ENCODE measurements at places on chromosomes 11 and 22.

- DNase-seq, result no peak
These were observed 90.1 kb downstream of the MPPED1 start for GRCh38 chr22:43501878-43502277.

DNA sequence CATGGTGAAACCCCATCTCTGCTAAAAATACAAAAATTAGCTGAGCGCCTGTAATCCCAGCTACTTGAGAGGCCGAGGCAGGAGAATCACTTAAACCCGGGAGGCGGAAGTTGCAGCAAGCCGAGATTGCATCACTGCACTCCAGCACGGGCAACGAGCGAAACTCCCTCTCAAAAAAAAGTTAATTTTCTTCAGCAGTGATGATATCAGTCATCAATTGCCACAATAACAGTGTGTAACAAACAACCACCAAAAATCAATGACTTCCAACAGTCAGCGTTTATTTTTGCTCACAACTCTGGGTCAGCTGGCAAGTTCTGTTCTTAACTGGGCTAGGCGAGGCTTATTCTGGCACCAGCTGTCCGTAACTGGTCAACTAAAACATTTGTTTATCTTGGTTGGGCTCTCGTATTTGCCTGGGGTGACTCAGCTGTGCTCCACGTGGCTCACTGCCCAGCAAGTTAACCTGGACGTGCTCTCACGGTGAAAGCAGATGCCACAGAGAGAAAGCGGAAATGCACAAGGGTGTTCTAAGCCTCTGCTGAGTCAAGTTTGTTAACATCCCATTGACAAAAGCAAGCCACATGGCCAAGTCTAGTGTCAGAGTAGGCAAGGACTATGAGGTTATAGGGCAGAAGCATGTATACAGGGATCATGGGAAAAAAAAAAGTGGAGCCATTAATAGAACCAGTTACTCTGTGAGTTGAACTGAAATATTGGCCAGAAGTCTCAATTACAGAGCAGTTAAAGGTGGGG is 52.1 kb downstream of the LHFPL7 start:
- DNase-seq, result no peak

DNA sequence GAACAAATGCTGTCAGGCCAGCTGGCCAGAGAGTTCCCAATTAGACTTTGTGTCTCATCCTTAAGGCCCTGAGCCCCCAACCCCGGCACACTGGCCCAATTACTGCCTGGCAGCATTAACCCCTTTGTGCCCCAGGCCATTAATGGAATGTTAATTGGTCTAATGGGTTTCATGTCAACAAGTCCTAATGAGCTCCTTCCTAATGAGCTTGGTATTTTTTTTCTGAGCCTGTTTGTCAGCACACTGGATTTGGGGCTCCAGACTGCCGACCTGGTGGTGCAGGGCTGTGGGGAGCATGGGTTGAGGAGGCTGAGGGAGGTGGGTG is 148.8 kb downstream of the FEZ1 start:
- no peak for DNase-seq

DNA sequence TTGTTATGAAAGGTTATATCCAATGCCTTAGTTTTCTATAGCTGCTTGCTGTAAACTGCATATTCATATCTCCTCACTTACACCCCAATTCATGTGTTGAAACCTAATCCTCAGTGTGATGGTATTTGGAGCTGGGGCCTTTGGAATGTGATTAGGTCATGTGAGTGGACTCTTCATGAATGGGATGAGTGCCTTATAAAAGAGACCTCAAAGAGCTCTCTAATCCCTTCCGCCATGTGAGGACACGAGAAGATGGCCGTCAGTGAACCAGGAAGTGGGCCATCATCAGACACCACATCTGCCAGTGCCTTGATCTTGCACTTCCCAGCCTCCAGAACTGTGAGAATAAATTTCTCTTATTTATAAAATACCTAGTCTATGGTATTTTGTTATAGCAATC is 79.3 kb downstream of the CYP2R1 start:
- DNase-seq, result no peak

- DNase-seq, result no peak
These were observed 3.9 kb upstream of the TRIM34 start for GRCh38 chr11:5620651-5621521.

Data from T-helper 1 cell (primary cell).